Activated T-helper 1 cell treated with anti-CD3 and anti-CD28 coated beads, Interleukin-2, amount 50 U/mL, for 16 hours (primary cell): ENCODE measurements at places on chromosomes 1 and 21.

- no peak for DNase-seq
Measured at GRCh38 chr1:226764533-226764932, 25.5 kb upstream of the ITPKB start.

DNA sequence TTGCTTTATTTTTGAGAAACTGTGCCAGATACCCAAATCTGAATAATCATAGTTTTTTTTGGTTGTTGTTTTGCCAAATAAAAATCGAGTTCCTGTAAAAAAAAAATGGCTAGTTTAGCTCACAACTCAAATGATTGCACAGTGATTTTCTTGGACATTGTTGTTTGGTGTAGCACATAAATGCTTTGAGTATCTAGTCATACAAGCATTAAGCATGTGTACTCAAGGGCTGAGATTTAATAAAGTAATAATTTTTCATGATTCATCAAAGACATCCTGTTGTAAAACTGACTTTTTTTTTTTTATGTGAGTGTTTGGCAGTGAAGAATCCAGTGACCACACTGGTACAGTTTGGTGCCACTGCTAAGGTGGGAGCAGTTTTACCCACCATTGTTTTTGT, 18.8 kb downstream of the ITSN1 start:
- DNase-seq, result no peak

- no peak for DNase-seq
Measured at GRCh38 chr1:214224611-214225354, 56.2 kb upstream of the SMYD2 start.

GRCh38 chr1:203601716-203602309, 24.8 kb upstream of the ATP2B4 start:
- no peak for DNase-seq

DNA sequence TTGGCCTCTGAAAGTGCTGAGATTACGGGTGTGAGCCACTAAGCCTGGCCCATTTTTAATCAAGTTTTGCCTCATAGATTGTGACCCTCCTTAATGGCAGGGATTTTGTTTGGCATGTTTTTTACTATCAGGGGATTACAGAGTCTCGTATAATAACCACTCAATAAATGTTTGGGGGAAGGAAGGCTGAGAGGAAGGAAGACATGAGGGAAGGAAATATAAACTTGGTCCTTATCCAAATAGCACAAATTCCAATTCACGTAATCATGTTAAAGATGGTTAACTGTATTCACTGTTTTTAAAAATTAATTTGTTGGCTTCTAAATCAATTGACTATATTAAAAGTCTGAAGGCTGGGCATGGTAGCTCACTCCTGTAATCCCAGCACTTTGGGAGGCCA, 30.9 kb upstream of the SERTAD4 start:
- DNase-seq, result no peak

GRCh38 chr1:51945591-51945990, 44.9 kb downstream of the RAB3B start:
- DNase-seq, result no peak

GRCh38 chr21:26115899-26116298, 54.7 kb downstream of the APP start:
- DNase-seq, result no peak

DNA sequence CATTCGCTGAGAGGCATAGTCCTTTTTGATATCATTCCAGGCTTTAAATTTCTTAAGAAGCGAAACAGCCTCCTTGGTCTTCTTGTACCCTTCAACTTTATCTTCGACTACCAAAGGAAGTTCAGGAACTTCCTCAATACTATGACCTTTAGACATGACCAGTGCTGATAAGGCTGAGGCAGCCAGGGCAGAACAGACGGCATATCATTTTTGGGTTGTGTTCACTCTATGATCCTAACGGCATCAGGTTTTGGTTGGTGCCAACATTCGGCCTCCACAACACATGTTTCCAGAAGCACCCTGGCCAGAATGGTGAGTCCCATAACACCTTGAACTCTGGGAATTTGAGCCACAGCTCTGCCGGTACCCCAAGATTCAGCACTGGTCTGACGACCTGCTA, 31.4 kb upstream of the MYOC start:
- DNase-seq, result no peak

DNA sequence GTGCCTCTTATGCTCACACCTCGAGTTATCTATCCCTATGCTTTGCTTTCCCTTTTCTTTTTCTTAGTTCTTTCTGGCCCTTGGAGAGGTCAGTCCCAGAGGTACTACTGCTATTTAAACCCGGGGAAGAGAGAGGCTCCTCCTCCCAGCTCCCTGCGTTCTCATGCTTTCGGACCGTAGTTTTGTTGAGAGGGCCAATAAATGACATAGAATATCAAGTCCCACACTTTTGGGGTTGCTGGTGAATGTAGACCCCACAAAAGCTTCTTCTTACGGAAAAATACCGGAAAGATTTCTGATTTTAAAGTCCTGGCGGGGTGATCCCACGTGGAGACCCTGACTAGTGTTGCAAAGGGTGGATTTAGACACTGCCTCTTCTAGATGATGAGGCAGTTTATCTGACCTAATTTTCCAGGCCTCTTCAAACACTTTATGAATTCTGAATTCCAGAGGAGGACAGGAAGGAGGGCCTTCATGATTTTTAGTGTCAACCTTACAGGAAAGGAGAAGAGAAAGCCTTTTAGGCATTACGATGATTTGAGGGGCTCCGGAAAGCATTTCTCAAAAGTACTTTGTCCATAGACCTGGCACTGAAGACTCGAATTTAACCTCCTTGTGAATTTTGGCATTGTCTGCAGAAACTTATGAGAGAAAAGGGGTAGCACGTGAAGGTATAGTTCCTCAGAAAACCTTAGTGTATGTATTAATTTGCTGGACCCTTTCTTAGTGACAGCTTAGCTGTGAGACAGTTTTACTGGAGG, 694 bp downstream of the TMEM167B start:
- DNase-seq, result no peak

GRCh38 chr1:14598498-14599182, at the start of gene KAZN:
Gene KAZN (plus strand): TSS chr1:14598685.
- no peak for DNase-seq

DNA sequence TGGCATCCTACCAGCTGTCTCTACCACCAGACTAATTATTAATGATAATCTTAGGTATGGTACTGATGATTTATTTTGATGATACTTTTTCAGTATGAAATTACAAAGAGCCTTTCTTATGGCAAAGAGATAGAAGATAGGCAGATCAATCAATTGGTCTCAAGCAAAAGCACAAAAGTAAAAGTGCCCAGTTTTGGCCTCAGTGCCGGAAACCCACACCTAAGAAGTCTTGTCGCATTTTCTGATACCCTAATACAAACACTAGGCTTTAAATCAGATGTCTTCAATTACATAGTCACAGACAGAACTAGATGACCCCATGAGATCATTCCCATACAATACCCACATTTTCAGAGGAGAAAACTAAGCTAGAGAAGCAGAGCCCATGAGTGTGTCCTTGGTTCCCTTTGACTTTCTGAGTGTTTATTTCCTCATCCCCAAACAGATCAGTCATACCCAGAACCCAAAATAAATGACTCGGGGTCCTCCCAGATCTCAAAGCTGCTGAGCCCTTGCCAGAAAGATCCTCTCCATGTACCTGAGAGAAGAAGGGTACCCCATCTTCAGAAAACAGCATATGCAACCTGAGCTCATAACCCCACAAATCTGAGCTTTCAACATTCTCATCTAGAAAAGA, 7.7 kb downstream of the ITPKB start:
- no peak for DNase-seq

DNA sequence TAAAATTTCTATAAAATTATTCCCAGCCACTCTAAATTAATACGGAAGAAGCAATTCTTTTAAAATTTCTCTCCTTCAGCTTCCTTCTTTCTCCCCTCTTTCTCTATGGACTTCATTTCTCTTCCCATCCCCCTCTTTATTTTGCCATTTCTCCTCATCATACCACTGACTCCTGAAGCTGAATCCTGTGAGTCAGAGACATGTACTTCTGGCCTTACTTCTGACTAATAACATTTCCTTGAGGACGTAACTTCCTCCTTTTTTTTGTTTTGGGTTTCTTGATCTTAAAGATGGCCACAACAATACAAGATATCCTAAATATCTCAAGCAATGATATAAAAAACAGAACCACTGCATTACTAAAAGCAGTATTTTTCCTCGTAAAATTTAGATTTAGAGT, 63.6 kb upstream of the DENND1B start:
- no peak for DNase-seq

GRCh38 chr21:30194701-30195299, 21.1 kb downstream of the CLDN8 start:
- DNase-seq, result no peak

GRCh38 chr1:206979379-206980043, 9.3 kb upstream of the FCAMR start:
- no peak for DNase-seq

- no peak for DNase-seq
Measured at GRCh38 chr1:245603311-245603865, 448.6 kb downstream of the KIF26B start.

- DNase-seq, result no peak
Measured at GRCh38 chr1:74629283-74629682, 44.3 kb downstream of the ERICH3 start.

DNA sequence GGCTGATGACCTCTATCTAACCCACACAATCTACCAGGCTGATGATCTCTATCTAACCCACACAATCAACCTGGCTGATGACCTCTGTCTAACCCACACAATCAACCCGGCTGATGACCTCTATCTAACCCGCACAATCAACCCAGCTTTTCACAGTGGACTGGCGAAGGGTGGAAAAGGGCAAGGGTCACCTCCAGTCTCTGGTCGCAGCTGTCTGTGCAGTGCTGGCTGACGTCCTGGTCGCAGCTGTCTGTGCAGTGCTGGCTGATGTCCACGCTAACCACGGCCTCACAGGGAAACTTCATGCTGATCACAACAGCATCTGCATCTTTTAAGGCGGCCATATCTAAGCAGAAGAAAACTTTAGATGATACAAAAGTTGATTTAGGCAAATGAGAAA, 12.2 kb upstream of the CCDC27 start:
- DNase-seq, result no peak

- no peak for DNase-seq
Measured at GRCh38 chr1:225645194-225645895, 7.6 kb downstream of the ENAH start.

GRCh38 chr1:27591622-27592021, 12.3 kb downstream of the AHDC1 start:
- DNase-seq, result no peak

DNA sequence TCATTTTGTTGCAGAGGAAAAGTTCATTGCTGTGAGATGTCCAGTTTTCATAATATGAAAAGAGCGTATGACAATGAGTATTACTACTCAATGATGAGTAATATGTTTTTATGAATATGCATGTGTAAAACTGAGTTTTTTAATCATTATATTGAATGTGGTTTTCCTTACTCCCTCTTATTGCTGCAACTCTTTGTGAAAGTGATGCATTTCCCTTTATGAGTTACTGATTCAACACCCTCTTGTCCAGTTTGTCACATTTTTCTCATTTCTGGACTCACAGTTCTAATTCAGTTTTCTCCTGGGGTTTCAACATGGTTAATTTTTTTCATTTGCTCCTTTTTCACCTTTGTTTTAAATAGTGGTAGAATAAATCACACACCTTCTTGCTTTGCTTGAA, 35.2 kb upstream of the KCNJ15 start:
- DNase-seq, result no peak

DNA sequence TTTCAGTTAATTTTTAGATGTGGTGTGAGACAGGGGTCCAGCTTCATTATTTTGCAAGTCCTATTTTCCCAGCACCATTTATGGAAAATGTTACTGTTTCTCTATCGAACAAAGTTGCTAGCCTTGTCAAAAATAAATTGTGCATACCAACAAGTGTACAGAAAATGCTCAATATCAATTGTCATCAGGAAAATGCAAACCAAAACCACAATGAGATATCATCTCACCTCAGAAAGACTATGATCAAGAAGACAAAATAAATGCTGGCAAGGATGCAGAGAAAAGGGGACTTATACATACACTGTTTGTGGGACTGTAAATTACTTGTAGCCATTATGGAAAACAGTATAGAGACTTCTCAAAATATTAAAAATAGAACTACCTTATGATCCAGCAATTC, 54.8 kb downstream of the VCAM1 start:
- DNase-seq, result no peak

DNA sequence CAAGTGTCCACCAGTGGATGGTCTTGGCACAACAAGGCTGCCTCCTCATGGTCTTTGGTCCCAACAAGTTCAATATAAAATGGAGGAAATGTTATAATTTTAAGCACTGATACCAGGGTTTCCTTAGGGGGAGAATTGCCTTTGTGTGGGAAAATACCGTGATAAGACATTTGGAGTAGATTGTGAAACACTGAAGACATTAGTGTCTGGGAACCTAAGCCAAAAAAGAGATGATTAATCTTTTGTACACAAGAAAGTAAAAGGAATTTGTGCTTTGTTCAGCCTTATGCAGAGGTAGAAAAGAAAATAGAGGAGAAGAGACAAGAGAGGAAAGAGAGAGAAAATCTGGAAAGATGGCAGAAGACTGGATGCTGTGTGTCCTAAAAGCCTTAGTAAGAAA, 36.1 kb downstream of the ST6GALNAC3 start:
- DNase-seq, result no peak

DNA sequence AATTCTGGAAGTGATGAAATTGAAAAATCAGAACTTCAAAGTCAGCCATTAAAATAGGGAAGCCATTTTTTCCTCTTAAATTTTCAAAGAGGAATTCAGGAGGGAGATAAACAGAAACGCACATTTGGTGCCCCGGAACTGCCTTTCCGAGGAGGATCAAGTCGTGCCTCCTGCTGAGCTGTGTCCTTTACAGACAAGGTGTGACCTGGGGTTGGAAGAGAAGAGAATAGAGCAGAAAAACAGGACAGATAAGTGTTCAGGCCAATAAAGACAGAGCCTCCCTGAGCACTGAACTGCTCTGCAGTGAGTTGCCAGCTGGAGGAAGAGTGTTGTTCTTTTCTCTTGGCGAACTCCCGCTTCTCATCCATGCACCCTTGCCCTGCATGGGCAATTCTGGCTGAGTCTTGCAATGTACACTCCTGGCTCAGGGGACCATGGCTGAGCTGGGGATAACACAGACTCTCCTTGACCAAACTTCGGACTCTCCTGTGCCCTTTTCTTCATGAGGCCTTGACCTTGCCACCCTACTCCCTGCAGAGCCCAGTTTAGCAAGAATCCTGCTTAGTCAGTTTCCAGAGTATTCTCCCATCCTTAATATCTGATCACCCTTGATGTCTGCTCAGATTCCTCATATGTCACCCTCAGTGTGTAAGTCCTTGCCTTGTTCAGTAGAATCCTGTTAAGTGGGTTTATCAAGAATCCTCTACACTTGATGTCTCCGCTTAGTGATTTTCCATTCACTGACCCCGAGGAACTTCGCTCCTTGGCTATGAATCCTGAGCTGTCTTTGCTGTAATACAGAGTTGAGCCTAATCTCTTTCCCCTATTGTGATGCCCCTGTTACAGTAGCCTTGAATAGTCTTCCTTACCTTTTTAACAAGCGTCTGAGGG, 1.3 kb upstream of the MTARC1 start:
- no peak for DNase-seq

- no peak for DNase-seq
Measured at GRCh38 chr1:220798338-220798737, 11.6 kb downstream of the MTARC1 start.

DNA sequence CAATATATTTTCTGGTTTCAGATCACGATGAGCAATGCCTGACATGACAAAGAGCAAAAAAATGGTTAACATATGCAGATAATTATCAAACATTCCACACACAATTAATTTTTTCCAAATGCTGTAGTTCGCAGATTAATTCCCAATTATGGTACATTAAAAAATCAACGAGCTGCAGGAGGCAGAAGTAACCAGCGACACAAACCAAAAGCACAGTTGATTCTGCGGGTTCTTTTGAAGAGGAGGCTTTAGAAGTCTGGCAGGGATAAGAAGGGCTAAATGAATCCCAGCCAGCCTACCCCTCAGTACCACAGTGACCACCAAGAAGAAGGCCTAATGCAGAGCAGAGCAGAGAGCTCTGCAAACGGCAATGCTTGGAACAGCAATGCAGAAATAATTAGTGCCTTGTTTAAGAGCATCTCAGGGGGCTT, 17.0 kb upstream of the KNCN start:
- no peak for DNase-seq
